ENCODE measurements at places on chromosomes 5 and 9.

DNA sequence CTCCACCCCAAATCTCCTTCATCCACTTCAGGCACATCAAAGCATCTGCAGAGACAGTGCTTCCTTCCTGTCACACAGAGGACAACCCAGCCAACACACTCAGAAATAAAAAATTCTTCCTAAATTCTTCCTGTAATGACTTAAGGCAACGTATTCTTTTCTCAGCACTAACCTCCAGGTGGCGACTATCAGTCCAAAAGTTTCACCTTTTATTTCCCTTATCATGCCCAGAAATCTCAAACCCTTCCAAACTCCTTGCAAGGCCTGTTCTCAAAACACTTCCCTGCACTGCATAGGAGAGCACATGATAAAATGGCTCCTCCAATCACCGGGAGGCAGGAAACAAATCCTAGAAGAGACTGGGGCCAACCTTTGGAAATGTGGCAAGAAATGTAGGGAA, 35.1 kb downstream of the SLIT3 start:
- DNase-seq, result no peak

DNA sequence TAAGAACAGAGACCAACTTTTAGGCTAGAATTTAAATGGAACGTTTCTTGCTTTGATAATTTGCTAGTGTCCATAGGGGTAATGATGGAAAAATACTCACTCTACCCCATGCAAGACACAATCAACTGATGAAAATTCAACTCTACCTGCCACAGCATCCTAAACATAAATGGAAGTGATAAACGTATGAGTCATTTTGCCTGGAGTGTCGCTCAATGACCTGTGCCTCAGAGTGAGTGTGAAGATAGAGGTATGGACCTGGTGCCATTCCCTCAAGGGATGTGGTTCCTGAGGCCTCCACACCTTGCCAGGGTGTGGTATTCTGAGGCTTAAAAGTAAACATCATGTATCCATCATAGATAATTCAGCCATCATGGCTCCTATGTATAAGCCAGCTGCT, 14.0 kb downstream of the ARL14EPL start:
- DNase-seq, result no peak

DNA sequence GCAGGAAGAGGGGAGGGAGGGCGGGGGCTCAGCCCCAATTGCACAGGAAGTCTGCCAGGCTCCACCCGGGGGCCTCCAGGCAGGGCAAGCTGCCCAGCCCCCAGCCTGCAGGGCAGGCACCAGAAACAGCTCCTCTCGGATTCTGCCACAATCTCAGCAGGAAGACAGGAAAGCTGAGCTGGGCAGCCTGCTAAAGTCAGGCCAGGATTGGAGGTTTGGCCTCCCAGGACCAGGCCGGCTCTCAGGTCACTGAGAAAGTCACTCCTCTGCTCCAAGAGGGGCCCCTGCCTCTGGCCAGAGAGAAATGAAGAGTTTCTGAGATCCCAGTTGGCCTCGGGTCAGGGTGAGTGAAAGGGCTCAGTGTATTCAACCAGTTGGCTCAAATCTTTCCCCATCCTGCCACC, 54.6 kb upstream of the STXBP1 start:
- peak; percentile 39 for DNase-seq

DNA sequence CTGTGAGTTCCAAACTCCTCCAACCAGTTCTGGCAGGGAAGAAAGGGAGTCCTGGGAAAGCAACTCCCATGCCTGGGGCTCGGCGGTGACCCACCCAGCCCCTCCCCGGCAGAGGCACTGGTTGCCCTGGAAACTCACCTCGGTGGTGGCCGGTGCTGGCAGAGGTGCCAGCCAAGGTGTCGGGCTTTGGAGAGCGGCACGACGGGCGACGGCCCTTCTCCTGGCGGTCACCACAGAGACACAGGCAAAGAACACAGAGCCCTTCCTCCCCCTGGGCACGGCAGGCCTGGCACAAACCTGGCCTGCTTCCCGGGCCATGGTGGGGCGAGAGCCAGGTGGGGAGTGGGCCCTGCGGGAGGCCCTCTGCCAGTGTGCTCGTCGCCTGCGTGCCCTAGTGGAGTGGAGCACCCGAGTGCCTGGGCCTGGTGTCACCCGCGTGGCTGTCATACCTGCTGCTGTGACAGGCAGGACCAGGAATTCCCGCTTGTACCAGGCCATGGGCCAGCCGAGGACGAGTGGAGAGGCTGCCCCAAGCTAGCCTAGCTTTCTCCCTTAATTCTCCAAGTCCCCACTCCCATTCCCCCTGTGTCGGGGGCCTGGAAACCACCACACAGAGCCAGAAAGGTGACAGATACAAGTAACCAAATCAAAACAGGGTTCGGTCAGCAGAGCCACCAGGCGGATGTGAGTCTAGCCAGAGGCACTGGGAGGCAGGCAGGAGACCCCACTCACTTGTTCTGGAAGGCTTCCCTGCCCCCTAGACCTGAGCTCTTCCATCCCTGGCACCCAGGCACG, 8.2 kb upstream of the RALGDS start:
- DNase-seq, result no peak

DNA sequence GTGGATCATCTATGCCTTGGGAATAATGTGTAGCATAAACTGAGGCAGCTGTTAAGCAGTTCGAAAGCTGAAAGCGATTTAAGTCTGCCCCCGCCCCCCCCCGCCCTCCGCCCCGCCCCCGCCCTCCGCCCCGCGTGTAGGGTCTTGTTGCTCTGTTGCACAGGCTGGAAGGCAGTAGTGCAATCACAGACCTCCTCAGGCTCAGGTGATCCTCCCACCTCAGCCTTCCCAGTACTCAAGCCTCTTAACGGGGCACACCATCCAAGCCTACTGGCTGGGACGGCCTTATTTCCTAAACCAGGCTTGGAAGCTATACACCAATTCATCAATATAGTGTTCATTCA, 945 bp downstream of the ANKDD1B start:
- no peak for DNase-seq

DNA sequence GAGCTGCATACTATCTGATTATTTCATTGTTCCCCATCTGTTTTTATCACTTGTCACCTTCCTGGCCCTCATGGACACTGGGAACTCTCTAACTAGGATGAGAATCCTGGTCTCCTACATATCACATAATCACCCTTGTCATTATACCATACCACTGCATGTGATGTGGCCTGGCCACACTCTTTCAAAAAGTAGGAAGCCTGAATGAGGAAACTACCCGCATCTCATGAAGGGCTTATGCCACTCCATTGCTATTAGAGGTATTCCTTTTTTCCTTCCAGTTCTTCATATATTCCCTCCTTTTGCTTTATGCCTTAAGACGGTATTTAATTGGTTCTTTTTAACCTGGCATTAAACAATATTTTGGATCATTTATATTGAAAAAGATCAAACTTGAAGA, 1341.4 kb upstream of the NUDT12 start:
- DNase-seq, result no peak

DNA sequence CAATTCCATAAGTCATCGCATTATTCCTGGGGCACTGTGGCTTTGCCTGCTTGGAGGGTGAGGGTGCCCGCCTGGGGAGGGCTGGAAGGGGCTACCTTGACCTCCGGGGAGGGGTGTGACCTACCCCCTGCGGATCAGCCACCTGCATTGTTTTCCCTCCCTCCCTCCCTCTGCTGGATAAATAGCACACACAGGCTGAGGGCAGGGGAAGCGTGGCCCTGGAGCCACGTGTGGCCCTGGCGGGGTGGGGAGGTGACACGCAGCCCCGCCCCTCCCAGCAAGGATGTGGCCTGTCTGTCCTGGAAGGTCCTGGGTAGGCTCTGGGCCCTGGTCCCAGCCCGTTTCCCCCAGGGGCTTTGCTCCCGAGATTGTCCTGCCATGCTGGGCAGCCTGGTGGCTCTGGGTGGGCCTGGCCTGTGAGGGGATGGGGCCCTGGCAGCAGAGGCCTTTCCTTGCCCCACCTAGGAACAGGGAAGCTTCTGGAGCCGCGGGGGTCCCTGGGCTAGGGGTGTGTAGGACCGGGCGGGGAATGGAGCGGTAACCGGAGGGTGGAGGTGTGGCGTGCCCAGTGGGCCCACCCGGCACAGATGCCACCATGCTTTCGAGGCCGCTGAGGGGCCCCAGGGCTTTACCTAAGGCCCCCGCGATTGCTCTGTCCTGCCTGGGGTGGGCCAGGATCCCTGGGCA, 33.4 kb downstream of the RXRA start:
- DNase-seq, result no peak

DNA sequence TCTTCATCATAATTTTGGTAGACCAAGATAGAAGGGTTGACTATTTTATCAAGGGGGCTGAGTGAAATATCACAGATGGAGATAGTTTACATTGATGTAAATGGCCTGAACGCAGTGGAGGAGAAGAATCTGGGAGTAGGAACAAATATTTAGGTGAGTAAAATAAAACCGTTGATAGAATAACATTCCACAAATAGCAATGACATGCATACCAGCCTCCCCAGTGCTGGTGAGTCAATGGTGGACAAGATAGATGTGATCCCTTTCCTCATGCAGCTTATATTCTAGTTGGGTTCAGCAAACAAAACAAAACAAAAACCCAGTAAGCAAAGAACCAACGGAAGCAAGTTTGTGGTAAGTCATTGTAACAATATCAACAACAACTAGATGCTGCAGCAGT, 385.2 kb downstream of the FAM170A start:
- DNase-seq, result no peak

GRCh38 chr5:109567374-109568044, 122.2 kb upstream of the MAN2A1 start:
- no peak for DNase-seq

DNA sequence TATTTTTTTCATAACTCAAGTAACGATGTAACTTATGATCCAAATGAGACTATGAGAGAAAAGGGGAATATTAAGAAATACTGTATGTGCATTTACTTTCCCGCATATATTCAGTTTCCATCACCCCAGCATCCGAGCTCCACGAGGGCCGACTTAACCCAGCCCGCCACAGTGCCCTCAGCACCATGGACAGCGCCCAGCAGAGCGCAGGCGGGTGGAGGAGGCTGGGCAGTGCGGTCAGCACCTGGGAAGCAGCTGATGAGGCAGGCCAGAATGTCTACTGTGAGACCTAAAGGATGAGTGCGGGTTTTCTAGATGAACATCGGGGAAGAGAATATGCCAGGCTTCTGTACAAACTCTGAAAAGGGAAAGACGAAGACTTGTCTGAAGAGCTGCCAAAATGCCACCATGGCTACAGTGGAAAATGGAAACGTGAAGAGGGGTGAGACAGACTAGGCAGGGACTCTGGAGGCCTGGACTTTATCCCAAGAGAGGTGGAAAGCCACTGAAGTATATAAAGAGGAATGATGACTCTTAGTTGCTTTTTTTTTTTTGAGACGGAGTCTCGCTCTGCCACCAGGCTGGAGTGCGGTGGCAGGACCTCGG, 34.5 kb upstream of the MED27 start:
- peak; percentile 26 for DNase-seq

- no peak for DNase-seq
Measured at GRCh38 chr5:76225336-76225735, 142.2 kb downstream of the SV2C start.

DNA sequence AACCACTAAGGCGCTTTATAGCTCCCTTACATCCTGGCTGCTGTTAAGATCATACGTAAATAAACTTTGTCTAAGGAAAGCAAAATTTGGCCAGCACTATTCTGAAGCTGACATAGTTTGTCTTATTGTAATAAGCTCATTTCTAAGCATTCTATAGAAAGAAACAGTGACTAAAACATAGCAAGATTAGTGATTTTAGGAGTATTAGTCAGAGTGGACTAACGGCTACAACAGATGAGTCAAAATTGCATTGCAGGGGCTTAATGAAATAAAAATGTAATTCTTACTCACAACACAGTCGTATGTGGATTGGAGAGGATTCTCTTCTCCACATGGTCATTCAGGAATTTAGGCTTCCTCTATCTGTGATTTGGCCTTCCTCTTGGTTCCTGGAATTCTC, 347.6 kb downstream of the GADD45G start:
- DNase-seq, result peak; percentile 73

- no peak for DNase-seq
Measured at GRCh38 chr5:4797445-4797844, 342.7 kb upstream of the ADAMTS16 start.

DNA sequence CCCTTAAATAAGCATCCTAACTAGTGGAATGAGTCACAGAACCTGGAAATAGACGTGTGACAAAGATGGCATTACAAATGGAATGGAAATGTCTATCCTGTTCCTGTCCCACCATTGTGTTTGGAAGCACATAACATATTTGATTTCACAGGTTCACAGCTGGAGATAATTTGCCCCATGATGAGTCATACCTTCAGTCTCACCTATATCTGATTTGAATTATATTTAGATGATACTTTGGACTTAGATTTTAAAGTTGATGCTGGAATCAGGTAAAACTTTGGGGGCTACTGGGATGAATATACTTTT, 92.5 kb downstream of the CEMIP2 start:
- no peak for DNase-seq

DNA sequence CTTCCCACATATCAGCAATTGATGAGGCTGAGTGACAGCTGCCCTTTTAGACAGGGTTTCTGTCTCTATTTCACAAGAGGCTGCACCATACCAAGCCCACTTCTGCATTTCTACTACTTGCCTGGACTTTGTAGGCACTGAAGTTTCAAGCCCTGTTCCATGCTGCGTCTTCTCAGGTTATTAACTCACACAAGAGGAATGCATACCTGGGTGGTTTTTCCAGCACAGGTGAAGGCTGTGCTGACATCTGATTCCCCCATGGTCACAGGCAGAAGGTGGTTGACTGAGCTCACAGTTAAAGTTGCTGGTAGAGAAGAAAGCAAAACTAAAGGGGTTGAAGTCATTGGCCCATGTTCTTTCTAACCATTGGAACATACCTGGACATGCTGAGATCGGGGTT, 86.6 kb downstream of the MAMDC2 start:
- DNase-seq, result no peak

DNA sequence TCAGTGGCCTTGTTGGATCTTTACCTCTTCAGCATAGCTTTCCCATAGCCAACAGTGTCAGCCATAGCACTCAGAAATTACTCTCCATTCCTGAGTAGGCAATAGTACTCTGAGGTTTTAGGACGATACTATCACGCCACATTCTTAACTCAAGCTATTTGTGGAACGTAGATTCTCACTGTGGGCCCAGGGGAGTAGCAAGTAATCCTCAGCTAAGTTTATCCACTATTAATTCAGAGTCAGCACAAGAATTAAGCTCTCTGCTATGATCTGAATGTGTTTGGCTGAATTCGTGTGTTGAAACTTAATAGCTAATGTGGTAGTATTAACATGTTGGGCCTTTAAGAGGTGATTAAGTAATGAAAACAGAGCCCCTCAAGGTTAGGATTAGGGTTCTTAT, 858.8 kb upstream of the NUDT12 start:
- DNase-seq, result no peak

GRCh38 chr5:132689513-132689912, 15.7 kb downstream of the IL4 start:
- no peak for DNase-seq

- DNase-seq, result no peak
Measured at GRCh38 chr5:58469896-58470295, 10.0 kb upstream of the PLK2 start.

DNA sequence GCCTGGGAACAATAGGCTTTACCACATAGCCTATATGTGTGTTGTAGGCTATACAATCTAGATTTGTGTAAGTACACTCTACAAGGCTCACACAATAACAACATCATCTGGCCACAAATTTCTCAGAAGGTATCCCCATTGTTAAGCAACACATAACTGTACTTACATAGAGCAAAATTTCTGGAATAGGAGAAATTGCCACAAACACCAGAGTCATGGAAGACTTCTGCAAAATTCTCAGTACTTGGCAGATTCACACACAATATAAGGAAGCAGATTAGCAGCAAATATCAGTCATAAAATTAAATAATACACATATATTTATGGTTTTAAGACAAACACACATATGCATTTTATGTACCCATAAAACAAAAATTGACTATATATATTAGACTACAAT, 16.4 kb downstream of the GNAQ start:
- no peak for DNase-seq

GRCh38 chr5:86880785-86881492, 263.2 kb downstream of the COX7C start:
- peak; percentile 59 for DNase-seq
